ENCODE measurements at places on chromosomes 1 and 21.
A peak's percentile ranks its signal among the peaks of the same experiment; 100 is the strongest.

DNA sequence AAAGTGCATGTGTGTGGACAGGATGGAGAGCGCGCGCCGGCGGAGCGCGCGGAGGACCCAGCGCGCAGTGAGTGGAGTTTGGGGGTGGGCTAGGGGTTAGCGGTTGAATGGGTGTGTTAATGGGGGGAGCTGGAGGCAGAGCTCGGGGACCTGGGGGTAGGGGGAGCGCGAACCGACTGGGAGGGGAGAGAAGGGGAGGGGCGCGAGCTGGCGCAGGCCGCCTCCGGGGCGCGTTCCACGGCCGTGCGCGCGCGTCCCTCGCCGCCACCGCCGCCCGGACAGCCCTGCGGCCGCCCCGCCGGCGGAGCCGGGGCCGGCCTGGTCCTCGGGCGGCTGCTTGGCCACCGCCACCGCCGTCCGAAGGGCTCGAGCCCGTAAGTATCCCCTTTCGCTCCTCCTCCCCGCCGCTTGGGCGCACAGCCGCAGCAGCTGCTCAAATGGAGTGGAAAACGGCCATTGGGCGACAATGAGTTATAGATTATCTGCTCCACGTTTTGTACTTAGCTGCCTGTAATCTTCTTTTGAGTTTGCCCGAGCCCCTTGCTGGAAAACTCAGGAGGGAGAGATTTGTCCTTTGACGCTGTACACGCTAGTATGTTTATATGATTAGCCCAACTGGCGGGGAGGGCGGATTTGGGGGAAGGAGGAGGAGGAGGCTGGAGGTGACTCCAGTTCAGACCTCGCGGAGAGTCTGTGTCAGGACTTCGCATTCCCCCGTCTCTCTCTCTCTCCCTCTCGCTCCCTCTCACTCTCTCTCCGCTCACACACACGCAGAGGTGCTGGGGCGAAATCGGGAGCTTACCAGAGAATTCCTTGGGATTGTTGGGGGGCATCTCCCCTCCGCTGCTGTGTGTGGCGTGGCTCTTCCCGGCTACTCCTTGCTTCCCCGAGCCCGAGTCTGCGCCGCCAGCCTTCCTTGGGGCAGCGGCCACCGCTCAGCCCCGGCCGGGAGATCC, at the start of gene ADGRL2:
Gene ADGRL2, plus strand, starts transcription at position 240 of the 956 bp plus-strand sequence. CDS start 36,051 bp downstream, outside the sequence.
- DNase-seq = peak; percentile 4

DNA sequence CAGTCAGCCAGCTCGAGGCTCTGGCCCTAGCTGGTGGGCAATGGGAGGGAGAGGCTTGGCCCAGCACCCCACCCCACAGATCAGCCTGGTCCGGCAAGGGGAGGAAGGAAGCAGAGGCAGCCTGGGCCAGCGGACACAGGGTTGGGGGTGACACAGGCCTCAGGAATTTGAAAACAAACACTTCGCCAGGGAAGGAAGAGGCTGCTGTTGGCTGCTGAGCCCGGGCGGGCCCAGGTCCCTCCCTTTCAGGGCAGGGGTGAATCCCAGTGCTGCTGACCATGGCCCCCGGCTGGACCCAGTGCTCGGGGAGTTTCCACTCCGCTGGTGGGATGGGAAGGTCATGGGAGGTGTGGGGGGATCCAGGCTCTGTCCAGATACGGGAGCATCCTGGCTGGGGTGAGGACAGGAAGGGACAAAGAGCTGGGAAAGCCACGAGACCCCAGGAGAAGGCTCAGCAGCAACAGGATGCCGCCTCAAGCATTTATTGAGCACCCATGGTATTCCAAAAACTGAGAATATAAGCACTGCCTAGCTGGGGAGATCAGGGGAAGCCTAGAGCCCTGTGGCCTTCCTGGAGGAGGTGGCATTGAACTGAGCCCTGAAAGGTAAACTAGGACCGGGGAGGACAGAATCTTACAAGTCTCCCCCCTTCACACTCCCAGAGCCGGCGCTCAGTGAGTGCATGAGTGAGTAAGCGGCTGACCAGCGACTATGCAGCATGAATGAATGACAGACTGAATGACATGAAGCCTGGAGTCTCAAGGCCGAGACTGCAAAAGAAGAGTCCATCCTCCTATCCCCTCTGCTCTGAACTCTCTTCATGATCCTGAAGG, 26.2 kb upstream of the EPHA2 start:
- DNase-seq = no peak

DNA sequence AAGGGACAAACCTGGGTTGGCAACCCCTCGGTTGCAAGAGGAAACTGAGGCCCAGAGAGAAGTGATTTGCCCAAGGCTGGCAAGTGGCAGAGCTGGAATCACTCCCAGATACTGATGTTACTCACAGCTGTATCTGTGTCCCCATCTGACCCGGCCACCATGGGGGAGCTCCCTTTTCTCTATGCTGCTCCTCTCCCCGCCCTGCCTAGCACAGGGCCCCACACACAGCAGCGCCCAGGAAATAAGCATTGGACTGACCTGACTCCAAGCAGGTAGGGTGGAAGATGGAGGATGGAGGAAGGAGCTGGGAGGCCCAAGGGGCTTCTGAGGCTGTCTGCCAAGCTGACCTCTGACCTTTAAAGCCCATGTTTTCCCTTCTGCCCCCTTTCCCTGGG, 3.0 kb upstream of the FBLIM1 start:
- DNase-seq = no peak

GRCh38 chr1:98126740-98127139, 205.9 kb upstream of the DPYD start:
- no peak for DNase-seq

DNA sequence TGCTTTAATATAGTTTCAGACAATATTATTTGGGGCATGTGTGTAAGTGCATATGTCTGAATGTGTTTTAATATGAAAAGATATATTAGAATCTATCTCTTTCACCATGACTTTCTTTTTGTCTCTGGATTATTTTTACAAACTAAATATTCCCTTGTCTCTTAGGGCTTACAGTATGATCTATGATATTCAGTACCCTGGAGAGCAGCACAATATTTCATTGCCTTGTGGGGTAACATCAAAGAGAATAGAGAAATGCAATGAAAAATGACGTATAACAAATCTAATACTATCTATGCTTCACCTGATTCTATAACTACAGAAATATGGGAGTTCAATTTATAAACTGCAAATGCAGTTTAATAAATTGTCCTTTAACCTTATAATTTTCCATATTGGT, 2084.5 kb downstream of the MRPL39 start:
- DNase-seq = no peak

GRCh38 chr21:37866027-37866426, 50.2 kb downstream of the KCNJ6 start:
- no peak for DNase-seq

DNA sequence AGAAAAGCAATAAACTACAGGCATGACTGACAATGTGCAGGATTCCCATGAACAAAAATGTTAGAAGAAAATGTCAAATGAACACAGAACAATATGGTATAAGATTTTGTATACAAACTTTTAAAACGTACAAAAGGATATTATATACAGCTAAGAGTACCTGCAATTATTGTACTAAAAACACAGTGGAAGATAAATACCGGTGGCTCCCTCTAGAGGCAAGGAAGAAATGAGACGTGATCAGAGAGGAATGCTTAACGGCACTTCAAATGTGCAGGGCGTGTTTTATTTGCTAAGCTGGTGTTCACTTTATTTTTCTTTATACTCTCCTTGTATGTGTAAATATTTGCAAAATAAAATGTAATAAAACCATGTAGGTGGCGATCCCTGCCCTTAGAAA, 191.8 kb upstream of the SAMSN1 start:
- no peak for DNase-seq

DNA sequence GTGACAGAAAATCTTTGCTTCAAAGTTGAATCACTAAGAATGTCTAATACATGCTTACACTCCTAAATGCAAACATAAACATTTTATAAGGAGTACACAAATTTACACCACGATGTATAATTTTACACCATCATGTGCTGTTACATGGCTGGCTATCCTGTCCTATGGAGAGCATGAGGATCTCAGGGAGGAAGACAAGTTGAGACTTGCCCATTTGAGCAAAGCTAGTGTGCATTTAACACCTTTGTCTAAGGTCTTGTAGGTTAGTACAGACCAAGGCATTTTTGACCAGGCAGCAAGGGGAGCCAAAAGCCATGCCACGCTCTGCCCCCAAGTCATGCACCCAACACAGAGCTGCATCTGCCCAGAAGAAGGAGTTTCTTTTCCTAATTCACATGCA, 14.5 kb upstream of the COG2 start:
- DNase-seq = no peak

GRCh38 chr1:32055416-32055815, 17.3 kb upstream of the TMEM39B start:
- no peak for DNase-seq

- no peak for DNase-seq
Observed at GRCh38 chr1:206969090-206969489, 1.2 kb downstream of the FCAMR start.

DNA sequence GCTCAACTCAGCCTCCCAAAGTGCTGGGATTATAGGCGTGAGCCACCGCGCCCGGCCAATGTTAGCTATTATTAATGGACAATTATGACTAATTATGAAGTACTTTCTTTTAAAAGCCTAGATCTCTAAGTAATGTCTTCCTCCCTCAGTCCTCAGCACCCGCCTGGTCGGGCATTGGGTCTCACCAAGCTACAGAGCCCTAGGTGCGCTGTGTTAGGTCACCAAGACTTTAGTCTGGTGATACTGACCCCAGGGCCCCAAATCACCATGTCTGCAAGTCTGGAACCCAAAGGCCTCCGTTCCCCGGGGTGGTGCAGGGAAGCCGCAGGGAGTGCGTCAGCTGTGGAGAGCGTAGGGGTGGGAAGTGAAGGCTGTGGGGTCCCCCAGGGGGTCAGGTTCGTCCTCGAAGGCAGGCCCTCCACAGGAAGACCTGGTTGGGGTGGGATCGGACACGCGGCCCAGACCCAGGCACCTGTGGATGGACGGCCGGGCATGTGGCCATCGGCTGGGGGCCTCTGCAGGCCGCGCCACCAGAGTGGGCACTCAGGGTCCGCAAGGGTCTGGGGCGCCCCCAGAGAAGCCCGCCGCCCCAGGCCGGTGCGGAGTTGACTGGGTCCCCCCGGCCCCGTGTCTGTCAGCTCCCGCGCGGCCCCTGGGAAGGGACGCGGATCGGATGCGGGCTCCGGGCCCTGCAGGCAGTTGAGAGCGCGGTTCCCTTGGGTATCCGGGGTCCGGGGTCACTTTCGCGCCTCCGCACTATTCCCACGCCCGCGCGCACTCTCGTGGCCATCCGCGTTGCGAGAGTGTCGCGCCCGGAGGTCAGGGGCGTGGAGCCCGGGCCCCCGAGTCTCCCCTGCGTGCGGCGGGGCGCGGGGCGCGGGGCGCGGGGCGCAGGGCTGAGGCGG, 710 bp upstream of the PDXK start:
- DNase-seq = no peak

DNA sequence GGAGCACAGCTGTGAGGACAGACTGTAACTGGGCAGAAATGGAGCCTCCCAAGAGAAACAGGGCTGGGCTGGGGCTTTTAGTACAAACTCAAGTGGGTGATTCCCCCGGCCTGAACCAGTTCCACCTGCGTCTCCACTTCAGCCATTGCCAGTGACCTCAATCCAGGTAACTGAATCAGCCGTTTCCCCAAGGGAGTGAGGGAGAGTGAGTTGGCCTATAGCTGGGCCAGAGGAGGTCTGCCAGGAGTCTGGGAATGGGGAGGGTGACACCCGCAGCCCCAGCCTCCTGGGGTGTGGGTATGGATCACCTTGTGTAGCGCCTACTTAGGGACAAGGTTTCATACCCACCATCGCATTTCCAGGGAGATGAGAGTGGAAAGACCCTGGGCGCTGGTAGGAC, 8.5 kb downstream of the SLC26A9 start:
- DNase-seq = no peak

DNA sequence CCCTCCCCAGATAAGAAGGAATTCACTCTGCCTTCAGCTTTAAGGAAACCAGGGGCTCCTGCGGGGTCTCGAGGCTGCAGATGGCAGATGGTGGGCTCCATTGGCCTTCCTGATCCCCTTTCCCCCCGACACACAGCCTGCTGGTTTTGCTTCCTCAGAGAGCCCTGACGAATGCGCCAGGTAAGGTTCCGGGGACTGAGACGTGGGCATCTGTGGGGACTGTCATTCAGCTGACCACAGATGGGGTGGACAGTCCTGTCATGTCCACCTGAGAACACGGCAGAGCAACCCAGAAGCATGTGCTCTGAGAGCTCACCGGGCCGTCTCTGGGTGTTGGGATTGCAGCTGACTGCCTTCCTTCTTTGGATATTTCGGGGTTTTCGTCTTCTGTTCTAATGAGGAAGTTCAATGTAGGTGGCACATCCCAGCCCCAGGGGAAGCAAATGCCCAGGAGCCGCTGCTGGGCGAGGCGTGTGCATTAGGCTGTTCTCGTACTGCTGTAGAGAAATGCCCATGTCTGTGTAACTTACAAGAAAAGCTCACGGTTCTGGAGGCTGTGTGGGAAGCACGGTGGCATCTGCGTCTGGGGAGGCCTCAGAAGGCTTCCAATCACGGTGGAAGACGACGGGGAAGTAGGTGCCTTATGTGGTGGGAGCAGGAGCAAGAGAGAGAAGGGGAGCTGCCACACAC, 22.6 kb upstream of the TTC34 start:
- no peak for DNase-seq

GRCh38 chr1:216332003-216332402, 91.2 kb downstream of the USH2A start:
- no peak for DNase-seq

GRCh38 chr1:210170220-210170619, 62.4 kb upstream of the SERTAD4 start:
- DNase-seq = no peak

- DNase-seq = no peak
Observed at GRCh38 chr1:23013657-23014056, 2.0 kb downstream of the TEX46 start.

- DNase-seq = no peak
Observed at GRCh38 chr1:175808999-175809398, 65.6 kb upstream of the TNR start.

DNA sequence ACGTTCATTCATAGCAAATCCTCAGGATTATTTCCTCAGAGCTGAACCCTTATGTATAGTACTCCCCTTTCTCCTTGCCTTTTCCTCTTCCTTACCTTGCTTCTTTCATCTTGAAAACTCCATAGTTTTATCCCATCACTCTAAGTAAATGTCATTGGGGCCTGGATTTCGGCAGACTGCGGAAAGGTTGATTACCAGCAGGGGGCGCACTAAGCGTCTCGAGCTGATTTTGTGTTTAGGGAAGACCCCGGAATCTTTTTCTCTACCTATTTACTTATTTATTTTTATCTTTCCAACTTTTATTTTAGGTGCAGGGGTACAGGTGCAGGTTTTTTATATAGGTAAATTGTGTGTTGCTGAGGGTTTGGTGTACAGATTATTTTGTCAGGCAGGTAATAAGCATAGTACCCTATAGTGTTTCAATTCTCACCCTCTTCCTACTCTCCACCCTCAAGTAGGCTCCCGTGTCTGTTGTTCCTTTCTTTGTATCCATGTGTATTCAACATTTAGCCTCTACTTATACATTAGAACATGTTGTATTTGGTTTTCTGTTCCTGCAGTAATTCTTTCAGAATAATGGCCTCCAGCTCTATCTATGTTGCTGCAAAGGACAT, 11.4 kb upstream of the MTARC1 start:
- DNase-seq = no peak

Data from cerebellar nuclear complex (tissue), 1 donor.